Myocyte (in vitro differentiated cells): ENCODE measurements at places on chromosomes 4 and X.

GRCh38 chrX:23633834-23634580, 33.3 kb upstream of the PRDX4 start:
- no peak for DNase-seq

DNA sequence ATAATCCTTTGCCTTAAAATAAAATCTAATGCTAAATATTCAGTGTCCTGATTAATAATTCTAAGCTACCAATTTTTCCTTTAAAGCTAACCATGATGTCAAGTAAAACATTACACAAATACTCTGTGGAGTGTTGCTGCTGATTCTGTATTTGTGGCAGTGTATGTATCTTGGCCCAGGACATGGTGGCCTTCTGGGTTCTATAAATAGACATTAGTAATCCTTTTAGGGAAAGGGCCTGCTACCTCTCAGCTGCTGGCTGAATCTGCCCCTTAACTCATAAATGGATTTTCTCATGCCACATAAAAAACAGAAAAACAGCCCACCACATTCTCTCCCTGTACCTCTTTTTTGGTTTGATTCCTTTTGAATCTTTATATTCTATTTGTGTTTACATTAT, 1.2 kb upstream of the XK start:
- DNase-seq, result peak; percentile 58

DNA sequence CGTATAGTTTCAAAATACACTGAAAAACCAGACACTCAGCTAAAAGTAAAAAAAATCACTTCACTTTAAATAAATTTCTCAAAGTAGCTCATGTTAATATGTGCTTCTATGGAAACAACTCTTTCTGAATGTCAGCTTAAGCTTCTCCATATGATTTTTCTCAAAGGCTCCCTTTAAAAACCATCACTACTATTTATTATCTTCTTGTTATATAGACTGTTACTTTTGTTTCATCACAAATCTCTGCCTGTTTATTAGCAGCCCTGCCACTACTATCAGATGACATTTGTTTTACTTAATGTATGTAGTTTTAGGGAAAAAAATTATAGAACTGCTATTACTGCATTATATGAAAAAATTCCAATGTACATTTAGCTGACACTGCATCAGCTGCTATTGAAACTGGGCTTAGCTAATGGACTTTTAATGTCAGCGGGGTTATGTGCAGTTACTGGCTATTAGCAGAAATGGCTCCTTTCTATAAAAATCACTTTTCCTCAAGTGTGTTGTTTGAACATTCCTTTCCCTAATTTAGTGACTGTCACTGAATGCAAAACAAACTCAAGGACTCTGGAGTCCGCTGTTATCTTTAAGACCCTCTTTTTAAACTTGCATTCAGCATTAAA, 10.8 kb downstream of the UNC5C start:
- no peak for DNase-seq

DNA sequence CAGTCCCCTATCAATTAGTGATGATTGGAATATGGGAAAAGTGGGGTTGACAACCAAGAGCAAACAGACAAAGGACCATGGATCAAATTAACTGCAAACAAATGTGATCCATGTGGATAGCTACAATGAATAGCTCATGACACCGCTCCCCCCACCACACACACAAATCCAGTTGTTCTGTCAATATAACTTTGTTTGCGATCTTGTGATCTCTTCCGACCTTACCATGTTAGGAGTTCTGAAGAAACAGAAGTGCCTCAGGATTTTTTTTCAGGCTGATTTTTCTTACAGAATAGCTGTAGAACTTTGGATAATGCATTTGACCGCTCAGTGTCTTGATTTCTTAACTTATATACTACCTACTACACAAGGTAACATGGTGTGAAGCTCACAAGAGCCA, 116.6 kb downstream of the SH2D1A start:
- DNase-seq, result no peak

DNA sequence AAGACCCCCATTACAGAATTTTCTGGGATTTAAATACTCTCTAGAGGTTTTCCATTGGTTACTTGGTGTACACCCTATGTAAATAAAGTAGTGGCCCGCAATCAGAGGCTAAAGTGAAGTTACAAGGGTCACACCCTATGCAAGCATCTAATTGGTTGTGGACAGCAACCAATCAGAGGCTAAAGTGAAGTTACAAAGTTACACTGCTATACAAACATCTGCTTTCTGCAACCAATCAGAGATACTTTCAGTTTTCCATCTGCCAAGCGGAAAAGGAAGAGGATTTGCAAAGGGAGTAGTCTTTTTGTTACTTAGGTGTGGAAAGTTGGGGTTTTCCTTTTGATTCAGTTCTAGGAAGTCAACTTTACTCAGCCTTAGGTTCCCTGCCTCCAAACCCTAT, 2.0 kb upstream of the ATRX start:
- no peak for DNase-seq

DNA sequence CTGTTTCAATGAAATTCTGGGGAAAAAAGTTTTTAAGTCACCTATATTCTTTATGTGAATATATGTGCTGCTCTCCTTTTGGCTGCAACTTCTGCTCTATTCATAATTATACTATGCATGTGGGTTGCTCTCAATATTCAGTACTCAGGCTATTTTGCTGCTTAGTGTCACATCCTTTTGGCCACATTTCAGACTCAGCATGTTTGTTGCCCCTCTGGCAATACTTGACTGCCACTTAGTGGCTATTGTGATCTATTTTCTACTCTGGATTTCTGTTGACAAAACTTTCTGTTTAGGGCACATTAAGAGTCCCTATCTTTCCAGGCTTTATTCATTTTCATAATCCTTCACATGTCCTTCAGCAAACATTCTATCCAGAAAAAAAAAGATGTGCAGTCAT, 15.8 kb upstream of the CT45A1 start:
- DNase-seq, result no peak

- DNase-seq, result no peak
Measured at GRCh38 chrX:47596256-47596655, 14.0 kb downstream of the TIMP1 start.

DNA sequence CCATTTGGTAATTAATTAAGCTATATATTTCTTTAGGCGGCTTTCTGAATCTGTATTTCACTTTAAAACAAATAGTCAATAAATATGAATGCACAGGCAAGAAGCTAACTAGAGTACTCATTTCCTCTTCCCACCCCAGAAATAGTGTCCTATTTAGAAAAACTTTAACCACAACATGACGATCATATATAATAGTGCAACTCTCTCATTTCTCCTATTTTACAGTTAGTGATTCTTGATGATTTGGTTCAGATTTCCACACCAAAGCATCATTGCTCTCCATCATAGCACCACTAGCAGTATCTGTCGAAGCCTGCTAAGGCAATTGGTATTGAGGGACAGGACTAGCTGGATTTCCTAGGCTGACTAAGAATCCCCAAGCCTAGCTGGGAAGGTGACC, 184.0 kb upstream of the GALNTL6 start:
- DNase-seq, result no peak
